Calu3 (cell line): ENCODE measurements at places on chromosomes 11 and 22. TPM values are rescaled to one million over a fixed set of nuclear protein-coding genes. Genes with fewer than 3 reads are reported as not detected.

The RBMXL2 gene
- total RNA-seq, result not detected in 2 replicates

The KCNJ1 gene
- 0.17 TPM in 1 of 2 replicates, not detected in the other for total RNA-seq

The ENDOD1 gene
- total RNA-seq, result 29.4 and 30.3 TPM in 2 replicates

The FAM181B gene
- total RNA-seq, result 0.09 TPM in 1 of 2 replicates, not detected in the other

The BTBD18 gene
- not detected in 2 replicates for total RNA-seq

The IL17REL gene
- total RNA-seq, result not detected in 2 replicates

The MUC5AC gene
- 51.2 and 145 TPM in 2 replicates for total RNA-seq

The NXPE2 gene
- total RNA-seq, result not detected in 2 replicates

The RFPL2 gene
- 0.52 and 0.71 TPM in 2 replicates for total RNA-seq

The ABTB2 gene
- total RNA-seq, result 24.6 and 24.8 TPM in 2 replicates

The NXPE1 gene
- total RNA-seq, result not detected in 2 replicates

The ADAMTS15 gene
- total RNA-seq, result 0.47 and 0.83 TPM in 2 replicates

The USP47 gene
- total RNA-seq, result 37.5 and 40.8 TPM in 2 replicates

The TALDO1 gene
- 359 and 379 TPM in 2 replicates for total RNA-seq

The RDX gene
- total RNA-seq, result 71.8 and 76.8 TPM in 2 replicates

The TMEM138 gene
- 45.7 and 51.6 TPM in 2 replicates for total RNA-seq

The ALDH3B2 gene
- 2.4 and 2.9 TPM in 2 replicates for total RNA-seq

The C22orf42 gene
- total RNA-seq, result not detected in 2 replicates

The MPPED2 gene
- total RNA-seq, result not detected in 2 replicates

The EXT2 gene
- total RNA-seq, result 56.9 and 67.3 TPM in 2 replicates

The OR2D2 gene
- not detected in 2 replicates for total RNA-seq

The SHISA8 gene
- not detected in 2 replicates for total RNA-seq

The ATL3 gene
- 43.6 and 52.2 TPM in 2 replicates for total RNA-seq

The MMP8 gene
- total RNA-seq, result not detected in 2 replicates

The KLHL35 gene
- 1.3 and 2.1 TPM in 2 replicates for total RNA-seq

The DDIAS gene
- 10.9 and 14.1 TPM in 2 replicates for total RNA-seq

The DEPDC7 gene
- 1.2 and 1.6 TPM in 2 replicates for total RNA-seq

The OR51B2 gene
- total RNA-seq, result not detected in 2 replicates

The SLC43A3 gene
- 91.8 and 127 TPM in 2 replicates for total RNA-seq

The MYBPC3 gene
- not detected in 2 replicates for total RNA-seq

The ELMOD1 gene
- total RNA-seq, result 0.35 TPM in 1 of 2 replicates, not detected in the other

The MMP3 gene
- not detected in 2 replicates for total RNA-seq

The TRPM5 gene
- not detected in 2 replicates for total RNA-seq

The OR5D14 gene
- total RNA-seq, result not detected in 2 replicates

The FOLR1 gene
- total RNA-seq, result 2.6 and 2.7 TPM in 2 replicates

The ADORA2A gene
- 2.4 and 2.9 TPM in 2 replicates for total RNA-seq

The MYO18B gene
- 0.59 TPM in 1 of 2 replicates, not detected in the other for total RNA-seq

The GRIK4 gene
- total RNA-seq, result 0.12 TPM in 1 of 2 replicates, not detected in the other

The ARHGAP42 gene
- total RNA-seq, result 9.9 and 10.3 TPM in 2 replicates

The SMTNL1 gene
- total RNA-seq, result not detected in 2 replicates

The MADD gene
- 42.9 and 45.7 TPM in 2 replicates for total RNA-seq

The CASP1 gene
- 10.1 and 13.5 TPM in 2 replicates for total RNA-seq

The OR6T1 gene
- not detected in 2 replicates for total RNA-seq

The YPEL1 gene
- 1.7 and 3.3 TPM in 2 replicates for total RNA-seq

The MOGAT2 gene
- not detected in 2 replicates for total RNA-seq

The RGL4 gene
- total RNA-seq, result not detected in 2 replicates
